ENCODE measurements at places on chromosomes 5 and 9.

GRCh38 chr5:156883316-156883875 lies 33.3 kb downstream of the PPP1R2B start:
- DNase-seq: no peak

DNA sequence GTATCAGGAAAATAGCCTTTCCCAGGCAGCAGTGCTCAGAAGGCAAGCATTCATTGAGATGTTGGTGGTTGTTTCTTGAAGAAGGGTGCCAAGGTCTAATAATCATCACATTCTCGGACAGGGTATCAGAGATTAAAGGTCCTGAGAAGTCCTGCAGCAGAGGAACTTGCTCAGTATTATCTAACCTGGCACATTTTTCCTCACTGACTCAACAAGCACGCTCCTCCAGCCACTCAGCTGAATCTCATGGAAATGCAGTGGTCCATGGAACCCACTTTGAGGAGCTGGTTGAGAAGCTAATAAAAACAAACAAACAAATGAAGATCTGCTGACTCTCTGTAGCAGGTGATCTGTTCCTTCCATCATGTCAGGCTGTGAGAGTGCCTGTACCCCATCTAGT lies 35.3 kb upstream of the ICE1 start:
- DNase-seq: no peak

DNA sequence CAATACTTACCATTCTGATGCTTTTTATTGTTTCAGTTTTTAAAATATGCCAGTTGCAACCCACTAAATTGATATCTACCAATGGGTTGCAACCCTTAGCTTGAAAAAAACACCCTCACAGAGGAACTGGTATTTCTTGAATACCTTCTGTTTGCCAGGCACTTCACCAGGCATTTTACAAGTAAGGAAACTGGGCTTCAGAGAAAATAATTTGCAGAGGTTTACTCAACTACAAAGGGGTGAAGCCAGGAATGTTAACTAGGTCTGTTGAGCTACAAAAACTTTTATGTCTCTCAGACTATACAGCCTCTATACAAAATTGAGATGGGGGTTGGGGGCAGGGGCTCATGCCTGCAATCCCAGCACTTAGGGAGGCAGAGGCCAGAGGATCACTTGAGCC lies 65.0 kb downstream of the STX17 start:
- no peak for DNase-seq

GRCh38 chr5:119478781-119479180 lies 26.5 kb downstream of the HSD17B4 start:
- no peak for DNase-seq

- DNase-seq: peak; percentile 49
These were observed 65.7 kb downstream of the EFNA5 start for GRCh38 chr5:107604990-107605389.

DNA sequence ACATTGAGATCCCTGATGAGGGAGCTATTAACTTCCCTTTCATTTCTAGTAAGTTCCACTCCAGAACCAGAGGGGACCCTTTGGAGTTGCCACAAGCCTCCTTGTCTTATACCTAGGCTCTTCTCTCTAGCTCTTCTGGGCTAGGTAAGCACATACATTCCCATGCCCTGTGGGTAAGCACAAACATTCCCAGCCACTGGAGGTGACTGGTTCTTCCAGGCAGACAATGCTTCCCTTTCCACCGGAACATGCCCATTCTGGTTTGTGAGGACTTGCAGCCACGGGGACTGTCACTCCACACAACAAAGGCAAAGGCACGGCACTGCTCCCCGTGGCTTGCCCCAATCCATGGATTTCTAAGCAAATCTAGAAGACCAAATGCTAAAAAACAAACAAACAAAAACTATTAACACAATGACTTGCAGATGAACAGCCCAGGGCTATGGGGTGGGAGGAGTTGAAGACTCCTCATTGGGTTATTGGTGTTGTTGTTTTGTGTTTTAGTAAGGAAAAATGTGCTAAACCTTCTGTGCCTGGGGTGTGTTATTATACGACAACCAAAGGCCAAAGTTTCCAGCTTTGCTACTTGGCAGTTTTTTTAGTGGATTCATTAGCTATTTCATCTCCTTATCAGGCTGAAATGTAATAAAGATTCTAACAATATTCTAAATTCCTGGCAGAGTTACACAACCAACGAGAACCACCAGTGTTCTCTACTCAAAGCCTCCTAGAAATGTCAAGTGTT lies 276.2 kb downstream of the SYK start:
- DNase-seq: no peak

DNA sequence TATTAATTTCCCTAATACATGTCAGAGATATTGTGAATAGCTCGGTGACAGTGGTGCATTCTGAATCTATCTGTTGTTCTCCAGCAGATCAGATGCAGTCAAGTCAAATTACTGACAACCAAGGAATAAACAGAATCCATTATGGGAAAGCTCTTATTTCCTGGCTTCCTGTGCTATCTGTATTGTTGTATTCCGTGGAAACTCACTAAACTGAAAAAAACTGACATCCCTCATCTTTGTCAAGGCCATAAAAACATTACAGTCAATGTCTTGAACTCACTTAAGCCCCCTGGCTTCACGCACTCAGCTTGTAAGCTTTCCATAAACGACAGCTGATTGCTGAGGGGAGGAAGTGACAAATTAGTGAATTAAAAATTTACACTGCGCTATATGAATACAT lies 245.9 kb downstream of the CTNND2 start:
- DNase-seq: no peak

- DNase-seq: no peak
These were observed 8.1 kb upstream of the ZBTB43 start for GRCh38 chr9:126796758-126797157.

GRCh38 chr5:97041239-97041638 lies 101.2 kb downstream of the LIX1 start:
- DNase-seq: no peak

Data from AG09319 (cell line).